ENCODE measurements at places on chromosomes 3 and 15.

GRCh38 chr3:13193320-13194284, 120.4 kb upstream of the IQSEC1 start:
- DNase-seq: no peak

- DNase-seq: no peak
These were observed 1.4 kb upstream of the ATP13A3 start for GRCh38 chr3:194488055-194488742.

- no peak for DNase-seq
These were observed 98.2 kb upstream of the UBE3A start for GRCh38 chr15:25536801-25537611.

DNA sequence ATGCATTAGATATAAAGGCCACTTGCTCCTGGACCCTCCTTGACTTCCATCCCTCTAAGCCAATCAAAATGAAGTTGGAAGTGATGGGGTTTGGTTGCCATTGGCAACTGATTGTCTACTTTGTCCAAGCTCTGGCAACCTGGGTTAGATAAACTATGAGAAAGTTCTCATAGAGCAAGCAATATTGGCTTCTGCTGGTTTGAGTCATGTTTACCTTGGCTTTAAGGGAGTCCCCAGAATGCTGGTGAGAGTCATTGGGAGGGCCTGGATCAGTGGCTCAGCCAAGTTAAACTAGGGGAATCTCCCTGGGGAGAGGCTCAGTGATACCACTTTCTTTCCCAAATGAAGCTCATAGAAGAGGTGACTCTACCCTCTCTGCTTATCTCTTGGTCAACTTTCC, 176.3 kb upstream of the ROPN1 start:
- no peak for DNase-seq

GRCh38 chr3:53295410-53295809, 39.6 kb upstream of the TKT start:
- DNase-seq: no peak

- no peak for DNase-seq
These were observed 160.5 kb upstream of the CCDC54 start for GRCh38 chr3:107216711-107217110.

DNA sequence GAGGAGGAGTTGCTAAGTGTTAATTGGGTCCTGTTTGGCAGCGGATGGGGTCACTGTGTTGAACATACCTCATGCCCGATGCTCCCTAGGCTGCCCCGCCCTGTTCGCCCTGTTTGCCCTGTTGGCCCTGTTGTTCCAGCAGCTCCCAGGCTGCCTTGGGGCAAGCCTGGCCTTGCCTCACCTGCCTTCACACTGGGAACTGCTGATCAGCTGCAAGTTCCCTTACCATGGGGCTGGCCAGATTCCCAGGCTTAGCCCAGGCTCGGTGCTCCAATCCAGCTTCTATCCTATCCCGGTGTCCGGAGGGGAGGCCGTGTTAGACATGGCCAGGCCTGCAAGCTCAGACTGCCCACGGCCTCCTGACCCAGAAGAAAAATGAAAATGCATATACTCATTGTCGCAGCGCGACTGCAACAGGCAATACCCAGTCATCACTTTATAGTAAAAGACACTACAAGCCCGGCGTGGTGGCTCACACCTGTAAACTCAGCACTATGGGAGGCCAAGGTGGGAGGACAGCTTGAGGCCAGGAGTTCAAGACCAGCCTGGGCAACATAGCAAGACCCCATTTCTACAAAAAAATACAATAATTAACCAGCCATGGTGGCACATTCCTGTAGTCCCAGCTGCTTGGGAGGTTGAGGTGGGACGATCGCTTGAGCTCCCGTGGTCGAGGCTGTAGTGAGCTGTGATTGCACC, 42.9 kb upstream of the ZNF710 start:
- no peak for DNase-seq

DNA sequence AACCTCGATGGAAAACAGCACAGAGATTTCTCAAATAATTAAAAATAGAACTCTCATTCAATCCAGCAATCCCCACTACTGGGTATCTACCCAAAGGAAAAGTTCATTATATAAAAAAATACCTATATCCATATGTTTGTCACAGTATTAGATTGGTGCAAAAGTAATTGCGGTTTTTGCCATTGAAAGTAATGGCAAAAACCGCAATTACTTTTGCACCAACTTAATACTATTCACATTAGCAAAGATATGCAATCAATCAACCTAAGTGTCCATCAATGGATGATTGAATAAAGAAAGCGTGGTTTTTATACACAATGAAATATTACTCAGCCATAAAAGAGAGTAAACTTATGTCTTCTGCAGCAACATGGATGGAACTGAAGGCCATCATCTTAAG, 12.2 kb upstream of the CCDC54 start:
- no peak for DNase-seq

GRCh38 chr3:104040896-104041295, 1325.8 kb upstream of the ALCAM start:
- DNase-seq: no peak

DNA sequence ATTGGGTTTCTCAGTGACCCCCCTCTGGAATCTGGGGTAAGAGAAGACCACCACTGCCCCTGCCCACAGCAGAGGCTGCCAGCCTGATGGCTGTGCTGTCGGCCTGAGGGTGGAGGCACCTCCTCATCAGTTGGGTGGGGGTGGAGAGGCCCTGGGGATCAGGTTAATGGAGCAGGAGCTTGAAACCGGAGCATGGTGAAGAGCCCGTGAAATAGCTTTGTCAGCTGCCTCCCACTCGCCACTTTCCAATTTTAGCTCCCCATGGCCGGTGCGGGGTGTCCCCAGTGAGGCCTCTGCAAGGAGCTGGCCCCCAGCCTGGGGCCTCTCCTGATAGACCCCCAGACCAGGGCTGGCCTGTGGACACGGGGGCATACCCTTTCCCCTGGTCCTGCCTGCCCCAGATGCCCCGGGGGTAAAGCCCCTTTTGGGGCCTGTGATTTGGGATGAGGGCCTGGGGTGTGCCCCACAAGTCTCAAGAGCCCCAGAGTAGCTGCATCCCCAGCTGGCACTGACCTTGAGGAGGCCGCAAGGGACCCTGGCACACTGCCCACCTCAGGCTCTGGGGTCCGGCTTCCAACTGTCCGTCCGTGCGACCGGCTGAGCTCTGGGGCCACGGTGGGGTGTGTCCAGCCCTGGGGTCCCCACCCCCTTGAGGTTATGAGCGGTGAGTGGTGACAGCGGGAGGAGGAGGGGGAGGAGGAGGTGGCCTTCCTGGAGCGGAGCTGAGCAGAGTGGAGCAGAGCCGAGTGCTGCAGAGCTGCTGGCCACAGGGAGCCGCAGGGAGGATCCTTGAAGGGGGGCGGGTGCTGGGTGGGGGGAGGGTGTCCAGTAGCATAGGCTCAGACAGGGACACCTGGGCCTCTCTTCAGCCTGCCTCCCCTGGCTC, at the start of gene HHATL:
Gene HHATL, minus strand, starts transcription at position 733 of the 886 bp plus-strand sequence. CDS start 1,972 bp downstream, outside the sequence.
- DNase-seq: no peak

GRCh38 chr15:63251701-63252100, 25.7 kb upstream of the APH1B start:
- DNase-seq: no peak

- no peak for DNase-seq
These were observed 539.3 kb downstream of the SQOR start for GRCh38 chr15:46174122-46174521.

DNA sequence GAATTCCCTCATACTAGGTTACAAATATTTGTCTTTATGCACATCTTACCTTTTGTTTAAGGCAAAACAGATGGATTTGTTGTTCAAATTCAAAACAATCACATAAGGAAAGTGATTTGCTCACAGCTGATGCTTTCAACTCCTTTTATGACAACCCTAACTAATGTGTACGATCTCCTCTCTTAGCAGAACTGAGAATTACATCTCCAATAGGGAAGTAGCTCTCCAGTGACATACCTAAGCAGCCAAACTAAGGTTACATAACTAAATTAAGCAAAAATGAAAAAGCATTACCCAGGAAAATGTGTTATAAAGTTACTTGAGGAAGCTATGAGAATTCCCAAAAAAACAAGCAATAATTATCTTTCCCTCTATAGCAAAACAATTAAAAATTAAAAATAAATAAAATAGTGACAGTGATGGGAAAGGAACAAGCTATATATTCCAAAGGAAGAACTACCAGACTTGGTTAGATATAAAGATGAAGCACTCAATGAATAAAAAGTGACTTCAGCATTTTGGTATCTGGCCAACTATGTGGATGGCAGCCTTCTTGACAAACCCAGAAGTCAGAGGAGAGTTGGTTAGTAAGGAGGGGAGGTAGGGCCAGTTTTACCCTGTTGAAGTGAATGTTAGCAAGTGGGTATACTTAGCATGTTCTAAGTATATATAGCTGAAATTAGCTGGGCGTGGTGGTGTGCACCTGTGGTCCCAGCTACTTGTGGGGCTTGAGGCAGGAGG, 32.4 kb downstream of the PEAK1 start:
- no peak for DNase-seq

GRCh38 chr15:27487846-27488245, 516.9 kb downstream of the GABRG3 start:
- DNase-seq: no peak

DNA sequence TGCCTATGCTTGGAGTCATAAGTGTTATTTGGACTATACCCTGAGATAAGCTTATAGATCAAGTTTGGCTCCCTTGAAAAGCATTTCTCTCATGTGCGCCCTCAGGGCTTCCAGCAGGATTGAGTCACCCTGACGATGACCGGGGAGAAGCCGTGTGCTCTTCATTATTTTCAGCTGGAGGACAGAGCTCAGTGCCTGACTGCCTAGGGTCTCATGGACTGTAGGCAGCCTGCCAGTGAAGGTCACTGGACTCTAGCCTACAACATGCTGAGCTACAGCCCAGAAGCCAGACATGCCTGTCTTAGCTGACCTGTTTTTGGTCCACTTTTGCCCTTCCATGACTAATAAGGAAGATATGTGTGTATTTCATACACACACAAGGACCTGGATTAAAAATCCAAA, 31.6 kb upstream of the NUDT16 start:
- DNase-seq: no peak

- no peak for DNase-seq
These were observed 244.3 kb downstream of the NTRK3 start for GRCh38 chr15:88012233-88012632.

- DNase-seq: no peak
These were observed 22.1 kb downstream of the CHDH start for GRCh38 chr3:53823956-53824657.
